ENCODE measurements at places on chromosomes 1 and 21.

DNA sequence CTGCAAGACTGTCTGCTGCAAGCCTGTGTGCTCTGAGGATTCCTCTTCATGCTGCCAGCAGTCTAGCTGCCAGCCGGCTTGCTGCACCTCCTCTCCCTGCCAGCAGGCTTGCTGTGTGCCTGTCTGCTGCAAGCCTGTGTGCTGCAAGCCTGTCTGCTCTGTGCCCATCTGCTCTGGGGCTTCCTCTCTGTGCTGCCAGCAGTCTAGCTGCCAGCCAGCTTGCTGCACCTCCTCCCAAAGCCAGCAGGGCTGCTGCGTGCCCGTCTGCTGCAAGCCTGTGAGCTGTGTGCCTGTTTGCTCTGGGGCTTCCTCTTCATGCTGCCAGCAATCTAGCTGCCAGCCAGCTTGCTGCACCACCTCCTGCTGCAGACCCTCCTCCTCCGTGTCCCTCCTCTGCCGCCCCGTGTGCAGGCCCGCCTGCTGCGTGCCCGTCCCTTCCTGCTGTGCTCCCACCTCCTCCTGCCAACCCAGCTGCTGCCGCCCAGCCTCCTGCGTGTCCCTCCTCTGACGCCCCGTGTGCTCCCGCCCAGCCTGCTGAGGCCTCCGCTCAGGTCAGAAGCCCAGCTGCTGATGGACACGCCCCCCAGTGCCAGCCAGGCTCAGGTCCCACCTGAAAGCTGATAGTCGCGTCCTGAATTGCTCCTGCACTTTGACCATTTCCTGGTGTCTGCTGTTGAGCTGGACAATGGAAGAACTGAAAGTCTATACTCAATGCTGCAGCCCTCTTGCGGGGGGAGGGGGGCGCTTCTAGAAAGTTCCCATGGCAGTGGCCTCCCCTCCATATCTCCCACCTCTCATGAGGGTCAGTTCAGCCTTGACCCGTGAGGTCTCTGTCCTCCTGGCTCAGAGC lies 1.2 kb downstream of the KRTAP10-4 start:
- peak; percentile 41 for DNase-seq

- peak; percentile 48 for DNase-seq
Measured at GRCh38 chr1:10889650-10890353, 93.4 kb upstream of the CASZ1 start.

- DNase-seq: no peak
Measured at GRCh38 chr21:24420689-24421088, 1186.6 kb downstream of the MRPL39 start.

DNA sequence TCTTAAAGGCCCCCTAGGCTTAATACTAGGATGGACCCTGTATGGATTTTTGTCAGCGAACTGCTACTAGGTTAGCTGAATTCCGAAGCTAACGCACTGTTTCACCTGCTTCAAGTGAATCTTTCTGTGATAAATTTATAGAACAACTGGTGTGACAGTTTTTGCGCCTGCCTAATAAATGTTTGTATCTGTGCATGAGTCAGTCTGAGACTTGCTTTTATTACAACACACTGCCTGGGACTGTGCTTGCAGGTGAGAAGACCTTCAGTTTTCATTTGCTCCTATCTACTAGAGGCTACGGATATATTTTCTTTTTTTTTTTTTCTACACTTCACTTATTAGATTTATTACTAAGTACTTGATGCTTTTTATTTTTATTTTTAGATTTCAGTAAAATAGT lies 420.9 kb downstream of the SMYD3 start:
- DNase-seq: no peak

- DNase-seq: no peak
Measured at GRCh38 chr1:168092566-168093355, 44.0 kb downstream of the GPR161 start.

DNA sequence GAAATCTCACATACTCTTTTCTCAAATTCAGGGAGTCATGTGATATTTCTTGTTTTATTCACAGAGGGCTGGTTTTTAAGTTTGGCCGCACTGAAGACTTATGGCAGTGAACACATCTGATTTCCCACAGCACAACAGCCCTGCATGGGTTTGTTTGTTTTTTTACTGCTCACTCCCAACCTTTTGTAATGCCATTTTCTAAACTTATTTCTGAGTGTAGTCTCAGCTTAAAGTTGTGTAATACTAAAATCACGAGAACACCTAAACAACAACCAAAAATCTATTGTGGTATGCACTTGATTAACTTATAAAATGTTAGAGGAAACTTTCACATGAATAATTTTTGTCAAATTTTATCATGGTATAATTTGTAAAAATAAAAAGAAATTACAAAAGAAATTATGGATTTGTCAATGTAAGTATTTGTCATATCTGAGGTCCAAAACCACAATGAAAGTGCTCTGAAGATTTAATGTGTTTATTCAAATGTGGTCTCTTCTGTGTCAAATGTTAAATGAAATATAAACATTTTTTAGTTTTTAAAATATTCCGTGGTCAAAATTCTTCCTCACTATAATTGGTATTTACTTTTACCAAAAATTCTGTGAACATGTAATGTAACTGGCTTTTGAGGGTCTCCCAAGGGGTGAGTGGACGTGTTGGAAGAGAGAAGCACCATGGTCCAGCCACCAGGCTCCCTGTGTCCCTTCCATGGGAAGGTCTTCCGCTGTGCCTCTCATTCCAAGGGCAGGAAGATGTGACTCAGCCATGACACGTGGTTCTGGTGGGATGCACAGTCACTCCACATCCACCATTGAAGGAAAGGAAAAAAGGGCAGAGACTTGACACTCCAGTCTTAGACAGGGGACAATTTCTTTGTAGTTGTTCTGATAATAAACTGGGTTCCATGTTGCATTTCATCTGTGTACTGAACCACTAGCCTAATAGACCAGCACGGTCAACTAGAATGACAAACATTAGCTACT lies 22.8 kb downstream of the TMEM50A start:
- DNase-seq: no peak

GRCh38 chr21:43847301-43847700 lies 17.7 kb upstream of the AGPAT3 start:
- DNase-seq: no peak

Data from ecto neural progenitor cell (in vitro differentiated cells).